T47D (cell line): ENCODE measurements at places on chromosomes 12 and 14.

DNA sequence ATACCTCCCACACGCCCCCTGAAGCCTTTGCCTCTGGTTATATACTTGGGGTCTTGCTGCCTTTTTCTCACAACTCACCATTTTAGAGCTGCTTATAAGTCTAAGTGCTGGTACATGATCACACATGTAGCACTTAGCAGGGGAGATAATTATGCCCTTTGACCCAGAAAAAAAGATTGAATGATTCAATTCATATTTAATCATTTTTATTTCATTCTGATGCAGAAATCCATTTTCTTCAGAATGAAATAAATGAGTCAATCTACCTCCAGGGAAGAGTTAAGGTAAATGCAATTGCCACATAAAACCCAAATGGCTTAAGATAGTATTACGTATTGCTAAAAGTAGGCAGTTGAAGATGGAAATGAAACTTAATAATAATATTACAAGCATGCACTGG is 414.6 kb upstream of the PRICKLE1 start:
- DNase-seq = no peak

- DNase-seq = no peak
Measured at GRCh38 chr14:105069522-105069870, 4.3 kb upstream of the GPR132 start.

- DNase-seq = no peak
Measured at GRCh38 chr12:32876004-32876403, 20.6 kb downstream of the PKP2 start.

GRCh38 chr12:49549735-49550692 is 11.2 kb downstream of the KCNH3 start:
- no peak for DNase-seq

DNA sequence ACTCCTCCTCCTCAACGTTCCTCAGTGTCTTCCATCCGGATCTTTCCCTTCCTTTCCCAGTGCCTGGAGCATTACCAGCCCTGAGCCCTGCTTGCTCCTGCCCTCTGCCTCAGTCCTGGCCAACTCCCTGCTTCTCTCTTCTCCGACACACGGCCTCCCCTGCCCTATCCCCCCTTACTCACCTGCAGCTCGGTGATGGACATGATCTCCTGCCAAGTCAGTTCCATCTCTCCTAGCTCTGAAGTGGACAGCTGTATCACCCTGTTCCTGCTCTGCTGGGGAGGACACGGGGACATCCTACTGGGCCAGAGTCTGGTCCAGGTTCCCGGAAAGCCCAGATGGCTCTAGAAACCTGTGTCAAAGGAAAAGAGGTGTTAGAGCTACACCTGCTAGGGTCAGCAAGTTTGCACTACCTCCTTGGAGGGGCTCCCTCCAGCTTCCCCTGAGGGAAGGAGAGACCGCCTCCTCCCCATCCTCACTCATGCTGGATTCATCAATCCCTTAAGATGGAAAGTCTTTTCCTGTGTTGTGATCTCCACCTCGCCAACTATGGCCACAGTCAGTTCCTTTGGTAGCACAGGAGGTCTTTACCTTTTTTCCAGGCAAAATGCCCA is 5.8 kb downstream of the NFE2 start:
- DNase-seq = no peak

DNA sequence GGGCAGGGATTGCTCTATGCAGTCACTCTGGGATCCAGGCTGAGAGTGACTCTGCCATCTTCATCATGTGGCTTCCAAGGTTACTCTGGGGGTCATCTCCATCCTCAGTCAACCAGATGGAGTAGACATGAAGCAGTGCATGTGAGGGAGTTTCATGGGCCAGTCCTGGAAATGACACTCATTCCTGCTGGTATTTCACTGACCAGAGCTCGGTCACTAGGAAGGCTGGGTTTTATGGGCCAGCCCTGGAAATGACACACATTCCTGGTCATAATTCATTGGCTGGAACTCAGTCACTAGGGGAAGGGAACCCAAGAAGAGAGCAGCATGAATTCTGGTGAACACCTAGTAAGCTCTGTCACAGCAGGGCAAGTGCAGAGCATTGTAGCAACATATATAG is 144.7 kb downstream of the SMOC1 start:
- no peak for DNase-seq

- DNase-seq = no peak
Measured at GRCh38 chr12:12072064-12072760, 1.5 kb downstream of the BCL2L14 start.

DNA sequence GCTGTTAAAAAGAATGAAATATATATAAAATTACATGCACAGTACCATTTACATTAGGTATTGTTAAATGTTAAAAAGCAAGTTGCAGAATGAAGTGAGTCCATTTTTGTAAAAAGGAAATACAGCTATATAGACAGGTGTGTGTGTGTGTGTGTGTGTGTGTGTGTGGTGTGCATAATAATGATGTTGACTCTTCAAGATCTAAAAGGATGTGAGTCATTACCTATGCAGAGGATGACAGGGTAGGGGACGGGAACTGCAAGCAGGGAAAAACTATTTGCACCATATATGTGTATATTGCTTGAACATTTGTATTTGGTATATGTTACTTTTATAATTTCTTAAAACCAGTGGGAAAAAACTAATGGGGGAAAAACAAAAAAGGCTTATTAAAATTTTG is 3.1 kb downstream of the C14orf39 start:
- DNase-seq = no peak

DNA sequence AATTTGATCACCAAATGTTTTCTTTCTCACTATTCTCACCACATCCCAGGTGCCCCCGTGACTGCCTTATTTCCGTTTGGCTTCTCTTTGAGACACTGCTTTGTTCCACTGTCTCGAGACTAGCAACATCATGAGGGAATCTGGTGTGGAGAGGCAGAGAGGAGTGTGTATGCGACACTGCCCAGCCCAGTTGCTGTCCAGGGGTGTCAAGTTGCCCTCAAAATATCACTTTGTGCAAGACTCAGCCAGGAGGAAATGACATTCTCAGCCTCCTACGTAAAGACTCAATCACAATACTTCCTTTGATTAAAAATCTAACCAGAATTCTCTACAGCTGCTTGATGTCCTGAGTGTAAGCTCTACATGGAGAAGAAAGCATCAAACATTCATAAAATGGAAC is 48.2 kb upstream of the EEA1 start:
- DNase-seq = no peak
